ENCODE measurements at places on chromosomes 16 and 17. TPM values are rescaled to one million over a fixed set of nuclear protein-coding genes. Genes with fewer than 3 reads are reported as not detected.

DNA sequence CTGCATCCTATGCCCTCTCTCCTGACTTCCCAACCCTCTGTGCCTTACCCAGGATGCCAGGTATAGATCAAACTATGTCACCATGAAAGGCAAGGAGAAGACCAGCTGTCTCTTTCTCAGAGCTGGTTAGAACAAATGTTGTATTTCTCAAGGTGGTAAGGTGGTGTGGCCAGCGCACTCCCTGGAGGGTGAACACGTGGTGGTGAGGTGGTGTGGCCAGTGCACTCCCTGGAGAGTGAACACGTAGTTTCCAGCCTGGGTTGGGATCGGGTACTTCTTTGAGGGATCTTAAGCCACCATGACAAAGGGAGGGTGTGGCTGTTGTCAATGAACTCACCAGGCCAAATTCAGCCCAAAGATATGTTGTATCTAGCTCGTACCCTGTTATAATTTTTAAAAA is 26.8 kb downstream of the KATNIP start:
- H3K27me3 ChIP-seq, result no peaks in the 10 kb centered on the region
- no peak overlapping the region for H3K4me3 ChIP-seq
- H3K36me3 ChIP-seq, result peaks cover 6% of the 10 kb centered on the region
- no peak overlapping the region for H3K27ac ChIP-seq

Gene ASGR2
- 0.20 TPM for total RNA-seq

Gene ENPP7
- total RNA-seq, result not detected

GRCh38 chr17:34761646-34762045 is 182.3 kb downstream of the TMEM132E start:
- H3K36me3 ChIP-seq, result no peaks in the 10 kb centered on the region
- H3K27me3 ChIP-seq, result no peaks in the 10 kb centered on the region
- H3K4me1 ChIP-seq, result no peaks in the 10 kb centered on the region
- no peak overlapping the region for H3K4me3 ChIP-seq
- no peak overlapping the region for H3K27ac ChIP-seq

Gene SGCA
- total RNA-seq, result not detected

DNA sequence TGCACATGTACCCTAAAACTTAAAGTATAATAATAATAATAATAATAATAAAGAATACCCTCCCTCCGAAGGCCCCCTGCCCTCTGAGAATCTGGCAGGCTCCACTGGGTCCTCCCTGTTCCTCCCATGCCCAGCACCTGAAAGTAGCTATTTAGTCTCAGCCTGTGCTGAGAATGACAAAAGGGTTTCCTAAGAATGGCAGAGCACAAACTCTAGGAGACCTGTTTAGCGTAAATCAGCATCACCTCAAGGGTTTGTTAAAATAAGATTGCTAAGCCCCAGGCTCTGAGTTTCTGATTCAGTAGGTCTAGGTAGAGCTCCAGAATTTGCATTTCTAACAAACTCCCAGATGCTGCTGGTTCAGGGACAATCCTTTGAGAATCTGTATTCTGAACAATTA is 606.8 kb upstream of the CDH11 start:
- H3K27ac ChIP-seq, result no peak overlapping the region
- H3K36me3 ChIP-seq, result no peaks in the 10 kb centered on the region
- no peak for DNase-seq
- no peaks in the 10 kb centered on the region for H3K4me1 ChIP-seq

GRCh38 chr16:57348327-57348726 is 10.3 kb upstream of the CCL22 start:
- no peak overlapping the region for H3K27ac ChIP-seq
- no peak overlapping the region for H3K4me3 ChIP-seq
- DNase-seq, result no peak
- no peaks in the 10 kb centered on the region for H3K36me3 ChIP-seq

- no peak overlapping the region for H3K27ac ChIP-seq
- no peaks in the 10 kb centered on the region for H3K36me3 ChIP-seq
- no peak for DNase-seq
- H3K4me1 ChIP-seq, result peaks cover 6% of the 10 kb centered on the region
These were observed 70.3 kb downstream of the HLF start for GRCh38 chr17:55334881-55335540.

- H3K27me3 ChIP-seq, result no peaks in the 10 kb centered on the region
- peak overlapping the region; percentile 63 for H3K4me3 ChIP-seq
- H3K27ac ChIP-seq, result peak overlapping the region; percentile 70
These were observed 6.5 kb downstream of the DPEP2 start for GRCh38 chr16:67992661-67993206.

DNA sequence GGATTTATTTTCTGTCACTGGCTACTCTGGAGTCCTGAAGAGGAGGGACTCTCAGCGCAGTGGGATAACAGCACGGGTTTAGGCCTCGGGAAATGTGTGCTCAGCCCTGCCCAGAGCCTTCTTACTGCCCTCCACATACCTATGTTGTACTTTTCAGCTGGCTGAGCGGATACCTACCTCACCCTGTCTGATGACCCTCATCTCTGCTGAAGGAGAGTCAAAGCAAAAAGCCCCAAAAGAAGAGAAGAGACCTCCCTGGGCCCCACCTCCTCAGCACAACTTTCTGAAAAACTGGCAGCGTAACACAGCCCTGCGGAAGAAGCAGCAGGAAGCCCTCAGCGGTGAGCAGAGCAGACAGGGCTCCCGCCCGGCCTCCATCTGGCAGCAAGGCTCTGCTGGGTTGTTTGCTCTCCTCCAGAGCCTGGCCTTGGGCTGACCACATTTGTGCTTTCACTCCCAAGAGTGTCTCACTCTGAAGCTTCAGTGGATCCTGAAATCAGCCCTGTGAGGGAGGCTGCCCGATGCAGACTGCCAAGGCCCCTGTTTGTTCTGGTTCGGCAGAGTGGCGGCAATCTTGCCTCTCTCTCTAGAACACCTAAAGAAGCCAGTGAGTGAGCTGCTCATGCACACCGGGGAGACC is 10.3 kb downstream of the MYCBPAP start:
- no peaks in the 10 kb centered on the region for H3K36me3 ChIP-seq
- peaks cover 9% of the 10 kb centered on the region for H3K4me1 ChIP-seq
- no peak overlapping the region for H3K27ac ChIP-seq
- no peak for DNase-seq
- no peak overlapping the region for H3K4me3 ChIP-seq
- H3K27me3 ChIP-seq, result no peaks in the 10 kb centered on the region

Gene HAS3
- total RNA-seq, result 3.2 TPM

All from CD4-positive, alpha-beta T cell (primary cell).